Calu3 (cell line): ENCODE measurements at places on chromosomes 11 and 22. TPM values are rescaled to one million over a fixed set of nuclear protein-coding genes. Genes with fewer than 3 reads are reported as not detected.

DNA sequence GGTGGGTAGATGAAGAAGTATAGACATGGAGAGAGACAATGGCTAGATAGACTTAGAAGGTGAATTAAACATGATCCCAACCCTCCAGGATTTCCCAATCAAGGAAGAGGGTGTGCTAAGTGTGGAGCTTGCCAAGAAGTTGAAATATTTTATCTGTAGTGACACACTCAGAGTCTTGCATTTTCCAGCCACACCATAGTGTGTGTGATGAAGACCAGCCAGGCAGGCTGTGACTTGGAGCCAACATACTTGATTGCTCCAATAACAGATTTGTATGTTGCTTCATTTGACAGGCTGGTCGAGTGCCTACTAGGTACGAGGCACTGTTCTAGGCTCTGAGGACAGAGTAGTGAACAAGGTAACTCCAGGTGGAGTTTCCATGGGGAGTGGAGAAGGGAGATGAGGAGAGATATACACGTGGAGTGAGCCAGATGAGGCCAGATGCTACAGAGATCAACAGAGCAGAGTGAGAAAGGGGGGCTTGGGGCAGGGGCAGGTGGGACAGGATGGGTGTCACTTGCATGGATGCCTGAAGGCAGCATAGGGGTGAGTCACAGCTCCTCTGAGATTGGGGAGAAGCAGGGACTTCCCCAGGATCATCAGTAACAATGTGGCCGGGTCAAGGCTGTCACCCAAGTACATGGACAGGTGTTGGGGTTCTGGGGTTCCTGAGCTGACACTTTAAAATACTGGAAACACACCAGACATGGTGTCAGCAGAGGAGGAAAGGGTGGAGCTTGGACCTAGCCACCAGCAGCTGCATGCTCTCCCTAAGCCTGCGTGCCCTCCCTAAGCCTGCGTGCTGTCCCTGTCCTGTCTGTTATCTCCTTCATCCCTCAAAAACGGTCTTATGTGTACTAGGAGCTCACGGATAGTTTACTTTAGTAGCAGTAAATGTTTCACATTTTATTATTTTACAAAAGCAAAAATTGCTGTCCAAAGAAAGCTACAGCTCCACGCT, 23.6 kb downstream of the PDGFB start:
- no peak for DNase-seq

GRCh38 chr11:44992181-44992582, 41.5 kb upstream of the TP53I11 start:
- DNase-seq = no peak

- DNase-seq = no peak
These were observed 15.8 kb upstream of the MOB2 start for GRCh38 chr11:1502168-1502953.

Gene MED17
- total RNA-seq = 24.6 and 27.5 TPM in 2 replicates

Gene MYOD1
- total RNA-seq = not detected in 2 replicates

GRCh38 chr11:7467652-7468051, 17.7 kb upstream of the OLFML1 start:
- DNase-seq = no peak

- DNase-seq = no peak
These were observed 40.5 kb downstream of the NCAM1 start for GRCh38 chr11:113001709-113002108.

Gene ZP1
- total RNA-seq = not detected in 2 replicates

GRCh38 chr11:70272009-70272408, 1.5 kb downstream of the PPFIA1 start:
- no peak for DNase-seq

GRCh38 chr22:37716708-37717107, 19.9 kb downstream of the TRIOBP start:
- no peak for DNase-seq

Gene DCHS1
- 0.02 TPM in 1 of 2 replicates, not detected in the other for total RNA-seq

DNA sequence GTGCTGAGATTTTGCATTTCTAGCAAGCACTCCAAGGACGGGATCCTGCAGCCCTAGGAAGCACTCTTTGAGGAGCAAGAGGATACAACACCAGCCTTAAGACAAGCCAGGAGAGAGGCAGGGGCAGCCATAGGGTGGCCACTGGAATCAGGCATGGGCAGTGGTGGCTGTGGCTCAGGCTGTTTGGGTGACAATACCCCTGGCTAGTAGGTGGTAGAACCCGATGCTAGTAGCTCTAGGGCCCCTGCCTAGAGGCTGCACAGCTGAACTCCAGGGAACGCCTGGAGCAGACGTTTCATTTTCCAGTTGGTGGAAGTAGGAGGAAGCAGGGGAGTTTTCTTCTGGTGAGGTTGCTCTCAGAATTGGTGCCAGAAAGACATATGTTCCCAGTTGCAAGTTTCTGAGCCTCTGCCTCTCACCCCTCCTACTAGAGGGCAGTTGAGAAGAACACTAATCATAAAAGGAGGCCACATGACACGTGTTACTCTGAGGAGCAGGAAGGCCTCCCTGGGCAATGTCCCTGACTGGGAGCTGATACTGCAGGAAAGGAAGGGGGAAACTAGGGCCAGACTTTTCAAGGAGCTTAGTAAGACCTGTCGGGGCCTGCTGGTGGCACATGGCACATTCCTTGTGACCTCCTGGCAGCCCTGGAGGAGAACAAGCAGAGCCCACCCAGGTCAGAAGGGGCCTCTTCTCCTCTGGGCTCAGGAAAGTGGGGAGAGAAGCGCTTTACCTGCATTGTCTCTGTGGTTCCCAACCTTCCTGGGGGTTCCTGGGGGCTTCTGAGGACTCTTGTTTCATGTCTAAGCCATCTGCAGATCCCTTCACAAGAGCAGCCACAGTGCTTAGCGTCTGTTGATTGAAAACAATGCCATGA, 56.6 kb upstream of the DRD2 start:
- DNase-seq = no peak

Gene DEPDC5
- total RNA-seq = 27.3 and 33.1 TPM in 2 replicates

Gene POLR2F
- total RNA-seq = 105 and 111 TPM in 2 replicates

Gene OR52H1
- total RNA-seq = not detected in 2 replicates
